ENCODE measurements at places on chromosomes 3 and 15.

DNA sequence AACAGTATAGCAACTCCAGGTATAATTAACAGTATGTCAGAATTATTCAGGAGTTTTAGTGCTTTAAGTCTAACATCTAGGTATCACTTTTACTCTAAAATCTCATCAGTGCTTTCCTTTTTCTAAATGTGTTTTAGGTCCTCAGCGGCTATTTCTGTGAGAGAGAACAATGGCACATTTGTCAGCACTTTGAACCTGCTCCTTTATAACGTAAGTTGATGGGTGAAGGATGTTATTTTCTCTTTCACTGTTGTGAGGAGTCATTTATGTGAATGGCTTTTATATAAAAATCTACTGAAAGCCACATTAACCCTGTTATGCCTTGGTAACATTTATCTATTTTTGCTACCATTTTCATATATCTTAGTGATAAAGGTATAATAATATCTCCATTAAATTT, 22.8 kb downstream of the ZPLD1 start:
- DNase-seq = no peak

- no peak for DNase-seq
These were observed 15.7 kb downstream of the GTPBP8 start for GRCh38 chr3:113006359-113007056.

DNA sequence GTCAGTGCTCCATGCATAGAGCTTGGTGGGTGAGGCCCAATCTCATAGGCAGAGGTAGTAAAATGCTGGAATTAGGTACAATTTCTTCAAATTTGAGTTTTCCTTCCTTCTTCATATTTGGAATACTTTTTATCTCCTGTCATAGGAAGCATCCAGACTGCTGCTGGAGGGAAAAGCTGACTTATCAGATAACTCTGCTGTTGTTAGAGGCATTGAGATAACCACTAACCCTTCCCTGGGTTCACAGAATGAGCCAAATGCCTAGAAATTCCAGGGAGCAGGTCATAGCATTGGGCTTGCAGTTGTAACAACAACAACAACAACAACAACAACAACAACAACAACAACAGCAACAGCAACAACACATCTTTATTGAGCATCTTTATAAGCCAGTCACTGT, 332.7 kb downstream of the PDCD6IP start:
- no peak for DNase-seq

- DNase-seq = no peak
These were observed 3.1 kb upstream of the UTS2B start for GRCh38 chr3:191333298-191333880.

GRCh38 chr3:20974396-20974795, 776.6 kb downstream of the ZNF385D start:
- no peak for DNase-seq

DNA sequence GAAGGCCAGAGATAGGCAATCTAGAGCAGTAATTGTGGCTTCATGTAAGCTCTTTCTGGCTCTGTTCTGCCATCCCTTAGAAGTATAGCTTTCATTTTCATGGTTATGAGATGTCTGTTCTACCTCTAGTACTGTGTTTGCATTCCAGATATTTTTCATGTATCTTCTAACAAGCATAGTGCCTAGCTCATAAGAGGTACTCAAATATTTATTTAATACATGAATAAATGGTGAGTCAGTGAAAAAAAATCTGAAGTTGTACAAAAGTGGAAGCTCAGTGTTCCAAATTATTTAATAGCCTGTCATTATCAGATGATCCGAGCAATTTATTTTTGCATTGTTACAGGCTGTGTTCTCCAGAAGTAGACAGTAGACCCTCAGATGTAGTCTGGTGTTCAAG, 64.3 kb downstream of the OXSM start:
- DNase-seq = no peak

DNA sequence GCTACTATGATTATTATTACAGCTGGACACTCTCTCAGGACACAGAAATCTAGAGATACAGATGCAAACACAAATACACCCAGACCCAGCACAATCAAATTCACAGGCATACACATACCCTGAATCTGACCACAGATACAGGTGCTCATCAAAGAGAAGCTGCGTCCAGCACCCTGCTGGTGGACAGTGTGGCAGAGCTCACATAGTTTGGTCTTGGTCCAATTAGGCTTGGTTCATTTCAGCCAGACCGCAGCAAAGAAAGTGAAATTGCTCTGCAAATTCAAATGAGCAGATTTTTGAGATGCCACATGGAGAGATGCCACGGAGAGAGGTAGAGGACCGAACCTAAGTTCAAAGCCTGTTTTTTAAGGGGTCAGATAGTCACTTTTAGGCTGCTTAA, 55.6 kb downstream of the ANAPC13 start:
- no peak for DNase-seq

DNA sequence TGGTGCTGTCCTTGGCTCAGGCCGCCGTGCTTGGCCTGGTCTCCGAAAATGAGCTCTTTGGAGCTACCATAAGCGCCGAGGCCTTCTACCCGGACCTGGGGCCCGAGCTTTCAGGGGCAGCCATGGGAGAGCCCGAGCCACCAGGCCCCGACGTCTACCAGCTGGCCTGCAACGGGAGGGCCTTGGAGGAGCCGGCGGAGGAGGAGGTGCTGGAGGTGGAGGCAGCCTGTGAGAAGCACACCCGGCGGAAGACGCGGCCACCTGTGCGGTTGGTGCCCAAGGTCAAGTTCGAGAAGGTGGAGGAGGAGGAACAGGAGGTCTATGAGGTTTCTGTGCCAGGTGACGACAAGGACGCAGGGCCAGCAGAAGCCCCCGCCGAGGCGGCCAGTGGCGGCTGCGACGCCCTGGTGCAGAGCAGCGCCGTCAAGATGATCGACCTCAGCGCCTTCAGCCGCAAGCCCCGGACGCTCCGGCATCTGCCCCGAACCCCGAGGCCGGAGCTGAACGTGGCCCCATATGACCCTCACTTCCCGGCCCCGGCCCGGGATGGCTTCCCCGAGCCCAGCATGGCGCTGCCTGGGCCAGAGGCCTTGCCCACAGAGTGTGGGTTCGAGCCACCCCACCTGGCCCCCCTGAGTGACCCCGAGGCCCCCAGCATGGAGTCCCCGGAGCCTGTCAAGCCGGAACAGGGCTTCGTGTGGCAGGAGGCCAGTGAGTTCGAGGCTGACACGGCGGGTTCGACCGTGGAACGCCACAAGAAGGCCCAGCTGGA, 34.9 kb downstream of the IDH2 start:
- no peak for DNase-seq

GRCh38 chr15:95371664-95372063, 958.8 kb upstream of the NR2F2 start:
- no peak for DNase-seq

- no peak for DNase-seq
These were observed 17.2 kb downstream of the FLNB start for GRCh38 chr3:58025406-58025805.

- DNase-seq = no peak
These were observed 607.7 kb downstream of the PYDC2 start for GRCh38 chr3:192068464-192069254.

DNA sequence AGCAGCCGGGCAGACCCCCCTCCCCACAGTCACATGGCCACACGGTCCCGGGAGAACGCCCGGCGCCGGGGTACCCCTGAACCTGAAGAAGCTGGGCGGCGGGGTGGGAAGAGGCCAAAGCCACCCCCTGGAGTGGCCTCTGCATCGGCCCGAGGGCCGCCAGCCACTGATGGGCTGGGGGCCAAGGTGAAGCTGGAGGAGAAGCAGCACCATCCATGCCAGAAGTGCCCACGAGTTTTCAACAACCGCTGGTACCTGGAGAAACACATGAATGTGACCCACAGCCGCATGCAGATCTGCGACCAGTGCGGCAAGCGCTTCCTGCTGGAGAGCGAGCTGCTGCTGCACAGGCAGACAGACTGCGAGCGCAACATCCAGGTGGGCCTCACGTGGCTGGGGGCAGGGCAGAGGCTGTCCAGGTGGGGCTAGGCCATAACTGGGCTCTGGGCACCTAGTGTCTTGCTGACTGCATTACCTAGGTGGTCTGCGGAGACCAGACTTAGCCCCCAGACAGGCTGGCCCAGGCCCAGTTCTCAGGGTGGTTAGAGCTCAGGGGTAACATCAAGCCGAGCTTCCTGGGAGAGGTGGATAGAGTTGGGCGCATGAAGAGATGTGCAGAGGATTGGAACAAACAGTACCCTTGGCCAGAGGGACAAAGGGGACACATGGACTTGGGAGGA, 6.1 kb downstream of the ZBTB47 start:
- no peak for DNase-seq

- DNase-seq = no peak
These were observed 1.5 kb downstream of the NSUN3 start for GRCh38 chr3:94064243-94064860.

- no peak for DNase-seq
These were observed 259.8 kb downstream of the FAM43A start for GRCh38 chr3:194945508-194945907.

Data from NCI-H187 treated with DMSO at 0.1 percent for 48 hours (cell line).